Activated T-cell treated with anti-CD3 and anti-CD28 coated beads, Interleukin-2, amount 50 U/mL, for 4 hours (primary cell): ENCODE measurements at places on chromosomes 6 and 20. TPM values are rescaled to one million over a fixed set of nuclear protein-coding genes. Genes with fewer than 3 reads are reported as not detected.

Gene NFATC2
- 48.3 TPM for total RNA-seq

Gene ZNF391
- total RNA-seq, result 1.9 TPM

Gene BTNL2
- not detected for total RNA-seq

Gene STX11
- 31.8 TPM for total RNA-seq

Gene SERPINB1
- 16.7 TPM for total RNA-seq

Gene CAGE1
- total RNA-seq, result 0.10 TPM

- no peak for DNase-seq
Measured at GRCh38 chr6:44000164-44000842, 126.9 kb downstream of the MRPL14 start.

DNA sequence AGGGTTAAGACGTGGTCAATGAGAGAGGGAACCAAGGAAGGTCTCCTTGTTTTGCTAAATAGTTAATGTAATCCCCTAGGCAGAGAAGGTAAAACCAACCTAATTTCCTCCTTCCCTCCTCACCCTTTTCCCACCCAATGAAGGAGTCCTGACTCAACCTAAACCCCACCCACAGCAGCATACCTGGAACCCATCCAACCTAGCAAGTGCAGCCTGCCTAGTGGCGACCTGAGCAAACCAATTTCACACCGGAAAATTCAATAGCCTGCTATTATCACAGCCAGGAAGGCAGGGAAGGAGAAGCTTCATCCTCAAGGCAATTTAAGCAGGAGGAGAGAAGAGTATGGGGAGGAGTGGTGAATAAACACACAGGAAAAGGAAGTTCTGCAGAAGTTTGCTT lies 46.9 kb downstream of the OSTM1 start:
- no peak for DNase-seq

- DNase-seq, result no peak
Measured at GRCh38 chr20:8853805-8854338, 215.0 kb upstream of the PLCB4 start.
